ENCODE measurements at places on chromosomes 1 and 21. TPM values are rescaled to one million over a fixed set of nuclear protein-coding genes. Genes with fewer than 3 reads are reported as not detected.

OR6F1 gene
- not detected for total RNA-seq

FAM163A gene
- 0.31 TPM for total RNA-seq

NENF gene
- total RNA-seq, result 153 TPM

WDR64 gene
- 0.04 TPM for total RNA-seq

TINAGL1 gene
- 31.8 TPM for total RNA-seq

OR6K6 gene
- total RNA-seq, result not detected

ICOSLG gene
- total RNA-seq, result 1.9 TPM

CSTB gene
- total RNA-seq, result 5.6 TPM

All from muscle of leg (tissue), 16 donors.